ENCODE measurements at places on chromosomes 11 and 22. TPM values are rescaled to one million over a fixed set of nuclear protein-coding genes. Genes with fewer than 3 reads are reported as not detected.

The PRDM11 gene
- 10.1 TPM for total RNA-seq

The NADSYN1 gene
- 47.3 TPM for total RNA-seq

The HTATIP2 gene
- total RNA-seq, result 36.9 TPM

GRCh38 chr11:113818426-113818825 lies 38.8 kb downstream of the CLDN25 start:
- peak; percentile 3 for DNase-seq

GRCh38 chr11:22786475-22786874 lies 43.1 kb downstream of the SVIP start:
- no peak for DNase-seq

GRCh38 chr11:59705294-59705693 lies 8.4 kb downstream of the OR10V1 start:
- no peak for DNase-seq

GRCh38 chr11:63991558-63991957 lies 5.3 kb downstream of the OTUB1 start:
- no peak for DNase-seq

- DNase-seq, result no peak
Observed at GRCh38 chr11:94671553-94672366, 96.4 kb upstream of the AMOTL1 start.

DNA sequence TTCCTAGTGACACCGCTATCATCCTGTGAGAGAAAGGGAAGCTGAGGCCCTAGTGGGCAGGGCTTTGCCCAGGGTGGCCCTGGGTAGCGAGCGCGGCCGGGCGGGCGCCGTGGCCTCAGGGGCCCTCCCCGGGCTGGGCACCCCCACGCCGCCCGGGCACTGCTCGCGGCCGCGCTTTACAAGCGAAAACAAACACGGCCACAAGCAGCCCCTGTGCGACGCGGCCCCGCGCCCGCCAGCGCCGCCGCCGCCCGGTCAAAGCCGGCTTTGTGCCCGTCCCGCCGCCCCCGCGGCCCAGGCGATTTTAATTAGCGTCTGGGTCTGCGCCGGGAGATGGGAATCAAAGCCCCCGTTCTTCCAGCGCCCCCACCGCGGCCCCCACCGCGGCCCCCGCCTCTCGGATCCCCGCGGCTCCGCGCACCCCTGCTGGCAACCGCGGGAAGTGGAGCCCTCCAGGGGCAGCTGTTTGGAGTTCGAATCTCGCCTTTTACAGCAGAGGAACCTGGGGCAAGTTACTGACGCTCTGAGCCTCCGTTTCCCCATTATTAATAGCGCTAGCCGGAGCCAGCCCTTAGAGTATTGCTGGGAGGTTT lies 47.9 kb downstream of the CHRDL2 start:
- no peak for DNase-seq

DNA sequence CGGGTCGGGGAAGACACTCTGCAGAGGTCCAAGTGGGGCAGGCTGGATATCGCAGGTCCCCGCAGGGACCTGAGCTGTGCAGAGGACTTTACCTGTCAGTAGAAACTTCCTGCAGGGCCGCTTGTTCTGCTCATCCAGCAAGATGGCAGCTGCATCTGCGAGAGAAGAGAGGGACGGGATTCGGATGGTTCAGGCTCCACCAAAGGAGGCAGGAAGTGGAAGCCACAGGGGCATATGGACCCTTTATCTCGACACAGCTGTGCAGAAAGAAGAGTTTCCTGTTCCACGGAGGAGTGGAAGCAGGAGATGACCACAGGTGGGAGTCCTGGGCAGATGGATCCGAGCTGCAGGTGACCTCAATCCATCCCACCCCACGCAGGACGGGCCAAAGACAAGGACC lies 22.5 kb downstream of the CABP7 start:
- DNase-seq, result no peak
